ENCODE measurements at places on chromosomes 3 and 15. TPM values are rescaled to one million over a fixed set of nuclear protein-coding genes. Genes with fewer than 3 reads are reported as not detected.

DNA sequence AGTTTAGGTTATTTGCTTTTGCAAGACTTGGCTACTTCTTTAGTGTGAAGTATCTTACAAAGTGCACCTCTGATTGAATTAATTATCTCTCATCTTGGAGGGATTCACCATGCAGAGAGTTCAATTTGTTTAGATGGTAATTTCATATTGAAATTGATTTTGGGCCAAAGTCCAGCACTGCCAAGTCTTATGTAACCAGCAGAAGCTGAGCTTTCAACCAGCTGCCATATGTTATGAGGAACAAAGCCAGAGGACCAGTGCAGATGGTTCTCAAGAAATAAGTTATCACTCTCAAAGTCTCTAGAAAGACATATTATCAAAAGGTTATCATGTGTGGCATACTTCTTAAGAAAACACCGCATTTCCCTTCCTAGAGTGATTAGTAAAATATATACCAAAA is 29.0 kb downstream of the ABHD6 start:
- no peak for DNase-seq

FBXO40 gene
- 207 TPM for total RNA-seq

CASR gene
- not detected for total RNA-seq

GRCh38 chr15:66231394-66232266 is 21.9 kb downstream of the MEGF11 start:
- no peak for DNase-seq

HYPK gene
- 9.4 TPM for total RNA-seq

ST8SIA2 gene
- total RNA-seq: 2.0 TPM

Measured in Right ventricle myocardium superior (tissue), 1 donor.